ENCODE measurements at places on chromosomes 13 and 19.
A peak's percentile ranks its signal among the peaks of the same experiment; 100 is the strongest.

- no peak for DNase-seq
These were observed 70.2 kb downstream of the SPACA7 start for GRCh38 chr13:112446347-112446861.

DNA sequence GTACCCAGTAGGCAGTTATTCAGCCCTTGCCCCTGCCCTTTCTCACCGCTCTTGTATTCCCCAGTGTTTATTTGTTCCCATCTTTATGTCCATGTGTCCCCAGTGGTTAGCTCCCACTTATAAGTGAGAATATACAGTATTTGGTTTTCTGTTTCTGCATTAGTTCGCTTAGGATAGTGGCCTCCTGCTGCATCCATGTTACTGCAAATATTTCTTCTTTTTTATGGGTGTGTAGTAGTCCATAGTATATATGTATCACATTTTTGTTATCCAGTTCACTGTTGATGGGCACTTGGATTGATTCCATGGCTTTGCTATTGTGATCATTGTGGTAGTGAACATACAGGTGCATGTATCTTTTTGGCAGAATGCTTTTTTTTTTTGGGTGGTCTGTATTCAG, 32.7 kb downstream of the URI1 start:
- no peak for DNase-seq

DNA sequence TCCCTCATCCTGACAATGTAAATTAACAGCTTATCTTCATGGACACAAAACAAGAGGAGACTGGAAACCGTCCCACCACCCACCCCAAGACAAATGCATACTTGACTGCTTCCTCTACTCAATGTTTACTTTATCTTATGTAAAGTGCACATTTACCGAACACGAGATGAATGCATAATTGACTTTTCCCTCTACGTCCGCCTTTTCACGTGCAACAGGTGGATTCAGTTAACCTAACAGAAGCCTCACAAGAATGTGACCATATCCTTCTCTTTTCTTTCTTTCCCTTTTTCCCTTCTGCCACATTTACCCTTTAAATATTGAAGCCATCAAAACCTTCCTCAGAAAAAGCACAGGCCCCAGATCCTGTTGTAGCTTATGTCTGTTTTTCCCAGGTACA, 468.0 kb downstream of the UQCRFS1 start:
- no peak for DNase-seq

- peak; percentile 69 for DNase-seq
These were observed 1.8 kb upstream of the SSBP4 start for GRCh38 chr19:18417250-18418028.

GRCh38 chr13:103358255-103358932, 292.2 kb upstream of the SLC10A2 start:
- no peak for DNase-seq

GRCh38 chr19:41307954-41308449, 2.0 kb upstream of the CCDC97 start:
- DNase-seq: no peak

Measured in left colon (tissue), 2 donors.